ENCODE measurements at places on chromosomes 16 and 17.

DNA sequence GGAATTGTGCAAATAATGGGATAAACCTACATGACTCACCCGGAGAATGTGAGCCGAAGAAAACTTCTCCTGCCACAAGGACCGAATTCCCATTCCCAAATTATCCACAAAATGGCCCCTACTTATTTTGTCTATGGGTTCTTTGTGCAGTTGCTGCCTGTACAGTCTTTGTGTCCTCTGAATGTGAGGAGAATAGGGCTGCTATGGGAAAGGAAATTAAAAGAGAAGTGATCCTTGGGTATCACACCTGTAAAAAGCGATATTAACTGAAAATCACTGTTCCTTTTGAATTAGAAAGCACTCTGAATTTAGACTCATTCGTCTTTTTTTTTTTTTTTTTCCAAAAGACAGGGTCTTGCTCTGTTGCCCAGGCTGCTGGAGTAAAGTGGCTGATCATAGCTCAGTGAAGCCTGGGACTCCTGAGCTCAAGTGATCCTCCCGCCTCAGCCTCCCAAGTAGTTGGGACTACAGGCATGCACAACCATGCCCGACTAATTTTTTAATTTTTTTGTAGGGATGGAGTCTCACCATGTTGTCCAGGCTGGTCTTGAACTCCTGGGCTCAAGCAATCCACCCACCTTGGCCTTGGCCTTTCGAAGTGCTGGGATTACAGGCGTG, 45.4 kb downstream of the CHD9 start:
- DNase-seq, result no peak

- no peak for DNase-seq
Measured at GRCh38 chr17:49353607-49354006, 8.4 kb downstream of the ZNF652 start.

GRCh38 chr16:55030944-55031343, 100.3 kb downstream of the IRX5 start:
- DNase-seq, result no peak

DNA sequence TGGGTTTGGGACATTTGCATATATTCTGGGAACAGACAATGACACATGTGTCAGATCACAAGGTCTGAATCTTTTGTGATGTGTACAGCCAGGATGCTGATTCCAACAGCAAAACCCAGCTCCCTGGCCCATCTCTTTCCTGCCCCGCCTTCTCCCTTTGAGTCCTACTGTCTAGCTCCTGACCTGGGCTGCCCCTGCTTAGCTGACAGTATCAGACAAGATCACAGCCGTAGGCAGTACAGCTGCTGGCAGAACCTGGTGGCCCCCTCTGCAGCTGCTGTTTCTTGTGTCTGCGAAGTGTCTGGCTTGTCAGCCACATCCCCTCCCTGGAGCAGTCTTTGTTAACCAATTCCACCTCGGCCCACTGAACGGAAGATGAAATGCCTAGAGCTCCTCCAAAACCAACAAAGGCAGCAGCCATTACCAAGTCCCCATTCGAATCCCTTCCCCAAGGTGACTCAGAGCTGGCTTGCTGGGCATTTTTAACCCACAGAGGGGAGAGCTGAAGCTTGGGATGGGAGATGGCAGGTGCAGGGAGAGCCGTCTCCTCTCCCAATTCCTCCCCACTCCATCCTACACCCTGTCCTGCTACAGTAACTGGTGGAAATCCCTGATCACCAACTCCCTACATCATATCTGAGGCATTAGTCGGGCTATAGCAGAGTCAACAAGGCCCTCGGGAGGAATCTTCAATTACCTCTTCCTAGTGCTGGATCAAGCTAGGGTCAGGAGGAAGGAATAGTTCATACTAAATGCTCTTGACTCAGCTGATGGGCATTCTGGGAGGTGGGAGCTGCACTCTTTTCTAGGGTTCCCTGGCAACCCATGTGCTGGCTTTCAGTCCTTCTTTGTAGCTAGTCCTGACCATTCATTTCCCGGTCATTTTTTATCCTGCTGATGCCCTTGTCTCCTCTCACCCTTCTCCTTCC, 5.8 kb downstream of the PIPOX start:
- DNase-seq, result no peak

DNA sequence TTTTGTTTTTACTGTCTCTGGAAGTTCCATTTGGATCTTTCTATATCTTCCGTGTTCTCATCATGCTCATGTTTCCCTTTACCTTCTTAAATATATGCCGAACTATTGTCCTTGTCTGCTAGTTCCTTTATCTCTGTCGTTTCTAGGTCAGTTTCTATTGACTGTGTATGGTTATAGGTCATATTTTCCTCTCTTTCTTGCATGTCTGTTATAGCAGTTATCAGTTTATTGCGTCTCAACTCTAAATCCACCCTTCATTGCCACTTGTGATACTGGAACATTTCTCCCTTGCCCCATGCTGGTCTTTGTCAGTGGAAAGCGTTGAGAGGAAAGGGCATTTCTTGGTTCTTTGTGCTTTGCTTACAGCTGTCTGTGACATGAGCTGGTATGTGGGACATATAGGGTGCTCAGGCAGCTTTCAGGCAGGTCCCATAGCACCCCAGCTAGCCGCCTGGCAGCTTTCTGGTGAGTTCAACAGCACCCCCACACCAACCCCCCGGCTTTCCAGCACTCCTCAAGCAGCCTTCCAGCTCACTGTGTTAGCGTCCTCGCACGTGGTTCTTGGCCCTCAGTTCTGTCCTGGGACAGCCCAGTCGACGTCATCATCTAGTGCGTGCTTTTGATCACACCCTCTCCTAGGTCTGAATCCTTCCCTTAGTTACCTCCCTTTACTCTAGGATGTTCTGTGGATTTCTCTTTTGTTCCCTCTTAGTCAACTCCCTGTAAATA, 15.4 kb upstream of the DNASE1 start:
- DNase-seq, result no peak

- no peak for DNase-seq
Measured at GRCh38 chr17:82632451-82632850, 15.8 kb downstream of the WDR45B start.

DNA sequence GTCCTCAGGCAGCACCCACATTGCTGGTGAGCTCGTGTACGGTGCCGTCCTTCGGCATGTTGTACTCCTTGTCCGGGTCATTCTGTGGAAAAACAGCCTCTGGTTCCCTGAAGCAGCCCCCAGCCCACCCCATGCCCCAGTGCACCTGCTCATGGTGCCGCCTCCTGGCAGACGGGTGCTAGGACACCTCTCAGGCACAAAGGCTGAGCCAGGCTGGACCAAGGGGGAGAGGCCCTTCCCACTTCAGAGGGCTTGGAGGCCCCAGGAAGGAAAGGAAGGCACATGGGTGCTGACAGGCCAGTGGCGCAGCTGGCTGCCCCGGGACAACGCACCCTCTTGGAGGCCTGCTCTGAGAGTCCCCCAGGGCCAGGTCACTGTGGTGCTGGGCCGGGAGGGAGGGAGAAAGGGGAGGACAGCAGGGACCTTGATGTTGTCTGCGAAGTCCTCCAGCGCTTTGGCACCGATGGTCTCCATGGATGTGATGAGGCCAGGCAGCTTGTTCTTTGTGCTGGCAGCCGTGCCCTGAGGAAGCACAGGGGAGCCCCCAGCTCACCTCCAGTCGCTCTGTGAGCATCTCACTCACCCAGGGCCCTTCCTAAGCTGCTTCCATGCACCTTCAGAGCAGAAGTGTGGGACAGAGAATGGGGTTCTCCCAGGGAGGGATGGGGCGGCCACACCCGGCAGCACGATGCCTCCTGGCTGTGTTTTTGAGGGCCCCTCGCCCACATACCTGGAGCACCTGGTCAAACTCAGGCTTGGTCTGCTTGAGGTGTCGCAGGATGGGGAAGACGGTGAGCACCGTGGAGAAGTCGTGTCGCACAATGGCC, 9.3 kb downstream of the ZACN start:
- DNase-seq, result no peak

DNA sequence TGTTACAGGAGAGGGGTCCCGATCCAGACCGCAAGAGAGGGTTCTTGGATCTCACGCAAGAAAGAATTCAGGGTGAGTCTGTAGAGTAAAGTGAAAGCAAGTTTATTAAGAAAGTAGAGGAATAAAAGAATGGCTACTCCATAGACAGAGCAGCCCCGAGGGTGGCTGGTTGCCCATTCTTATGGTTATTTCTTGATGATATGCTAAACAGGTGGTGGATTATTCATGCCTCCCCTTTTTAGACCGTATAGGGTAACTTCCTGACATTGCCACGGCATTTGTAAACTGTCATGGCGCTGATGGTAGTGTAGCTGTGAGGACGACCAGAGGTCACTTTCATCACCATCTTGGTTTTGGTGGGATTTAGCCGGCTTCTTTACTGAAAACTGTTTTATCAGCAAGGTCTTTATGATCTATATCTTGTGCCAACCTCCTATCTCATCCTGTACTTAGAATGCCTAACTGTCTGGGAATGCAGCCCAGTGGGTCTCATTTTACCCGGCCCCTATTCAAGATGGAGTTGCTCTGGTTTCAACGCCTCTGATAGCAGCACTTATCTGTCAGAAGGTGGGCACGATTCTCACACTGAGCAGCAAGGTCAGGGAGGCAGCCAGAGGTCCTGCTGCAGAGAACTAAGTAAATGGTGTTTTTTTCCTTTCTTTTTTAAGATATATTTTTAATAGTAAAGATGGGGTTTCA, 26.5 kb upstream of the XYLT2 start:
- no peak for DNase-seq

DNA sequence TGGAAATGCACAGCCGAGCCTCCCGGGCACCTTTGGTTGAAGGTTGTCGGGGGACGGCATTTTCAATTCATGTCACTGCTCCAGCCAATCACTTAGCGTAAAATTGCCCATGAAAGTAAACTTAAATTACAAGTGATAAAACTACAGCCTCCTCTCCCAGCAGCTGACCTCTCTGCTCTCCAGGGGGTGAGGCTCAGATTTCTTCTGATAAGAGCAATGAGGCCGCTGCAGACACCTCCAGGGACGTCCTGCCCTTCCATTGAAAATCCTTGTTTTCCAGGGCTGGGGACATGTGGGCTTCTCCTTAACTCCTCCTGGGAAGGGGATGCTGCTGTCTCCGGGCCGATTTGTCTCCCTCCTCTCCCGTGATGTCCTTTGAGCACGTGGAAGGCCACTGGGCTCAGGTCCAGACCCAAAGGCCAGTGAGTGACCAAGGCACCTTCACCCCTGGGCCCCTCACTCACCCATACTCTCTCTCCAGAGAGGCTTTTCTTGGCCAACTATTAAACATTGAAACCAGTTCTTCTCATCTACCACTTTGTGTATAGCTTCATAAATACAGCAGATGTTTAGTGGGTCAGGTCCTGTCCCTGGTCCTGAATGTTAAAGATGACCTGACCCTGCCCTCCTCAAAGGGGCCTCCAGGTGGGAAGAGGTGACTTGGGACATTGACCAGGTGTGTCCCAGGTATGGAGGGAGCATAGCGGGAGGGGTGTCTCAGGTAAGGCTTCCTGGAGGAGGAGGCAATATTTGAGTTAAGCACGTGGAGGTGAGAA, 52.3 kb downstream of the MGAT5B start:
- DNase-seq, result no peak
